ENCODE measurements at places on chromosomes 2 and 18.

- peak; percentile 16 for DNase-seq
These were observed 23.9 kb upstream of the ALLC start for GRCh38 chr2:3633982-3634595.

GRCh38 chr2:156309917-156310316, 22.6 kb downstream of the NR4A2 start:
- no peak for DNase-seq

DNA sequence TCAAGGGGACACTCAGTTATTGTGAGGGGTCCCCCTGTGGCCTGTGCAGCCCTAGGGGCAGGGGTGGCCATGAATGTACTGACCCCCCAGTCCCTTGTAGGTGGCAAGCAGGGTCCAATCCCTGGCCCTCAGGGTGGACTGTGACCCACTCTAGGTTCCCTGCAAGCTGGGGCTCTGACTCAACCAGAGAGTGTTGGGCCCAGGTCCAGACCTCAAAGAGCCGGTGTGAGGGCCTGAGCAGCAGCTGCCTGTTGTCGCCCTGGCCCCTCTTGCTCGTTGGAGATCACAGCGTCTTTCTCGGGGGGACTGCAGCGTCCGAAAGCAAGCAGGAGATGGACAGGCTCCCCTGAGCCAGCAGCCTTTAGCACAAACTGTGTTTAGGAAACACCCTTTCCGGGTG, 66.8 kb upstream of the ATG16L1 start:
- no peak for DNase-seq

- DNase-seq = no peak
These were observed 234.0 kb downstream of the ZNF516 start for GRCh38 chr18:76260941-76261472.

DNA sequence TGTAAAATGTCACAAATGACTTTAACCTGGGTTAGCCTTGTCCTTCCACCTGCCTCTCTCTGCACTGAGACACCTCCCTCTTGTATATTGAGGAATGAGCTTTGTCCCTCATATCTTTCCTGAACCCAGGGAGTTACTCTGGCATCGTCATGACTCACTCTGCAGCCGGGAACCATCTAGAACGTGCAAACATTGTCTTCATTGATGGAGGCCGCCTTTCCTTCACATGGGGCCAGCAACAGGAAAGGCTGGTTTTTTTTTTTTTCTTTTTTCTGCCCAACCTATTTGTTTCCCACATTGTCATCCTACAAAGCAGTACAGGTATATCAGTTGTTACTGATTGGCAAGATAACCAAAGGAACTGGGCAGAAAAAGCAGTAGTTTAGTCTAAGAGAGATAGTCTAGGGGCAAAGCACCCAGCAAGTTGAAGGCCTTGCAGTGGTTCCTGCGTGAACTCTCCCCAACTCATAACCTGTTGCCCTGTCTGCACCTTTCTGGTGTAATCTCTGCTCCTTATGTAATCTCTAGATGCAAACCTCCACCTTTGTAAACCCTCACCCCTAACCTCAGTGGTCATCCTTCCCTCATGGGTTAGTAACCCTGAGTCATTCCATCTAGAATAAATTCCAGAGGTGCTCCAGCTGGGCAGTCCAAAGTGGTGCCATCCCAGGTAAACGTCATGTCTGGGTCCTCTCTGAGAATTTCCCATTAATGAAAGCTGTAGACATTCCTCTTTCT, 38.3 kb downstream of the SLC40A1 start:
- DNase-seq = no peak

GRCh38 chr18:63078471-63078870, 241.1 kb downstream of the BCL2 start:
- DNase-seq = no peak

All from right cardiac atrium (tissue), 5 donors.